ENCODE measurements at places on chromosomes 16 and 17.
A peak's percentile ranks its signal among the peaks of the same experiment; 100 is the strongest.

DNA sequence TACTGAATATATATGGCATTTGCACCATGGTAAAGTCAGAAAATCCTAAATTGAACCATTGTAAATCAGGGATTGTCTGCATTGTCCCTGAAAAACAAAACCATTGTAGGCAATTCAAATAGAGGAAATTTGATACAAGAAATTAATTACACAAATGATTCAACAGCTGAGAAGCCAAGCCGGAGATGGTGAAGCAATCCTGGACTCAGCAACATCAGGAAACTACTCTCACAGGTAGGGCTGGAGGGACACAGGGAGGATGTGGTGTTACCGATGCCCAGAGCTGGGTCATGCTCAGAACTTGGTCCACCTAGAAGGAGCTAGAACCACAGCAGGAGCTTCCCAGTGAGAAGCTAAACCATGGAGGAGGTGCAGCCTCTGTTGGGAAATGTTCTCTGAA, 18.5 kb upstream of the SCNN1B start:
- DNase-seq: no peak

DNA sequence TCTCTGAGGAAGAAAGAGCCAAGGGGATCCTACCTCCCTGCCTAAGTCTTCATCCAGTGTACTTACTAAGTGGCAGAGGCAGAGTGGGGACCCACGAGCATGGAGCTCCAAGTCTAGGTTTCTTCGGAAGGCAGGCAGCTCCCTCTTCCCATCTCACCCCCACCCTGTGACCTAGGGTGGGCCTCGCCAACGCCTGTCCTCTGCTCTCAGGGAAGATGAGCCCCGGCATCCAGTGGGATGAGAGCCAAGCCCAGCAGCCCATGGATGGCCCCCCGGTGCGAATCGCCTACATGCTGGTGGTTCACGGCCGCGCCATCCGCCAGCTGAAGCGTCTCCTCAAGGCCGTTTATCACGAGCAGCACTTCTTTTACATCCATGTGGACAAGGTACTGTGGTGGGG, 8.3 kb downstream of the XYLT2 start:
- DNase-seq: no peak

- no peak for DNase-seq
Measured at GRCh38 chr17:80419255-80419654, 4.3 kb downstream of the ENDOV start.

DNA sequence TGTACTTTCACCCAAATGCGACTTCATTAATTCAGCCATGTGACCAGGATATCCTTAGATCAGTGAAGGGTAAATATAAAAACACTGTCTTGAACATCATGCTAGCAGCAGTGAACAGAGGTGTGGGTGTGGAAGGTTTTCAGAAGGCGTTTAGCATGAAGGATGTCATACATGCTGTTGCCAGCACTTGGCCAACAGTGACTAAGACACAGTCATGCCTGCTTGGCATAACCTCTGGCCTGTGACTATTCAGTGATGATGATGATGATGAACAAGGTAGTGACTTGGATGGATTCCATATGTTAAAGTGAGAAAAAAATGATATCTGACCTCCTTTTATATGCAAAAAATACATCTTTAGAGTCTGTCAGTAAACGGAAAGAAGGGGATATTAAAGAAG, 97.9 kb downstream of the MAP2K4 start:
- no peak for DNase-seq

GRCh38 chr17:72665852-72666851, 426.3 kb downstream of the SLC39A11 start:
- DNase-seq: no peak

GRCh38 chr17:56395787-56396186, 197.7 kb upstream of the NOG start:
- DNase-seq: no peak

GRCh38 chr17:74736513-74737298, at the start of gene RAB37:
TSS of gene RAB37 (plus strand) at chr17:74737256. CDS start at chr17:74737273, 17 bp downstream.
- no peak for DNase-seq

DNA sequence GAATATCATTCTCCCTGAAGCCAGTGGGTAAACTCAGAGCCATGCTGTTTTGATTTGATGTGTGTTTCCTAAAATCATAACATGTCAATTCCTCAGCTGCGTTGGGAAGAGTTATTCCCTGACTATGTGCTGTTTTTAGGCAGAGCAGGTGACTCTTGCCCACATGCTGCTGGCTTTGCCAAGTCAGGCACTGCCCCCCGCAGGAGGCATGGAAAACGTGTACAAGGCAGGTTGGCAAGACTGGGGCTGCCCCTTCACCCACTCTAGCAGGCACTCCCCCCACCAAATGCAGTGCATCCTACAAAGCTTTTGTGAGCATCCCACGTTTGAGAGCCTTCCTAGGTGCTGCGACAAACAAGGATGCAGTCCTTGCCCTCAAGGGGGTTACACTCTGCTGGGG, 38.3 kb upstream of the NAT9 start:
- no peak for DNase-seq

GRCh38 chr16:73089420-73089819, 41.5 kb upstream of the ZFHX3 start:
- DNase-seq: no peak

DNA sequence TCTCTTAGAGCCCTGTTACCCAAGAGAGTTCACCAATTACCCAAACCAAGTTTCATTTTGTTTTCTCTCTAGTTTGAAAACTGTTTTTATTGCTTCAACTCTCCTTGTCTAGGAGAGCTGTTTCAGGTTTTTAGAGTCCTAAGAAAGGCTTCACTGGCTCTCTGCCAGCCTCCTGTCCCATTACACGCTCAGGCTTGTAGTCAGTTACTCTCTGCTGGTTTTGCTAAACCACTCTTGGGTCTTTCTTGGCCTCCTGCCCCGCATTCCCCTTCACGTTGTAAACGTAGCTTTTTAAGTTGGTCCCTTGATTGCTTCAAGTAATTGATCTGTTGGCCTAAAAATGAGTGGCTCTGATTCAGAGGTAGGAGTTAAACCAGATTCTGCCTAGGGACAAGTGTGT, 529.1 kb downstream of the MAF start:
- no peak for DNase-seq

GRCh38 chr17:77143306-77143705, 2.5 kb downstream of the SEC14L1 start:
- no peak for DNase-seq

- DNase-seq: no peak
Measured at GRCh38 chr17:79919164-79919585, 79.9 kb upstream of the CBX4 start.

- DNase-seq: no peak
Measured at GRCh38 chr17:11461993-11462548, 136.2 kb upstream of the DNAH9 start.

GRCh38 chr17:79645777-79646088, 34.9 kb upstream of the RBFOX3 start:
- DNase-seq: no peak

- peak; percentile 76 for DNase-seq
Measured at GRCh38 chr17:42107597-42108576, 4.6 kb downstream of the DHX58 start.

DNA sequence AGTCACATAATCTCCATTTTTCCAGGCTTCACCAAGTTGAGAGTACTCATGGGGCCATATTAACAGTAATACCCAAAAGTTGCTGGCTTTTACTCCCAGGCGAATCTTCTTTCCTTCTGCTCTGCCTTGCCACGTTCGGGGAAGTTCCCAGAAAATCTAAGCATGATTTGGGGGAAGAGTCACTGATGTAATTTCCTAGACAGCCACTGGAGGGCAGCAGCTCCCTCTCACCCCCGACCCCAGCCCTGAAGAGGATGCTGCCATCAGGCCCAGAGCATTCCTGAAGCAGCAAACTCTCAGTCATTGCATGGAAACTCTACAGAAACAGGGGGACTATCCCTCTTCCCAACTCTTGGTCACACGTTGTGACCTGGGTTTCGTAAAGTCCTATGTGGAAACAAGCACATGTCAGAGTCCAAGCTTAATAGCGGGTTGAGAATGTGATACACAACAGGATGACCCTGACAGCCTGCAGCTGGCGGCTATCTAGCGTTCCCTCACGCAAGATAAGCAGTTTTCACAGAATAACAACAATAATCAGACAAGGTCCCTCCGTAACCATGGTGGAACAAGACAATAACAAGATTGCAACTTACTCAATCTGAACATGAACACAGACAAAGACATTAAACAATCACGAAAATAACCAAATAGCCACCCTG, 43.8 kb upstream of the DHX40 start:
- peak; percentile 13 for DNase-seq

DNA sequence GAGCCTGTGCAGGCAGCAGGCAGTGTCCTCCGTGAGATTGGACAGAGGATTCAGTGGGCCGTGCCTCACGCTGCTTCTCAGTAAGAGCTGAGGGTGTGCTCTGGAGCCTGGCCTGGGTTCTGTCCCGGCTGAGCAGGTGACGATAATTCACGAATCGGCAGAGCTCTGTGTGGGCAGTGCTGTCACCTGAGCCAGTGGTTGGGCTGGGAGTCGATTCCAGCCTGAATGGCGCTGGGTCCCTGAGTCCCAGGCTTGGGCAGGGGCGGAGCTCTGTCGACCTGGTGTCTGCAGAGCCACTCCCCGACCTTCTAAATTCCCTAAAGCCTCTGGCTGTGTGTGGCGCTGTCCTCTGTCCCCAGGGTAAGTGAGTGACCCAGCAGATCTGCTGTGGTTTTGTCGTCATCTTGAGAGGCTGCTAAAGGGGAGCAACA, 8.4 kb downstream of the ACSF3 start:
- DNase-seq: no peak

GRCh38 chr17:20213449-20213848, 204.3 kb downstream of the SPECC1 start:
- no peak for DNase-seq

DNA sequence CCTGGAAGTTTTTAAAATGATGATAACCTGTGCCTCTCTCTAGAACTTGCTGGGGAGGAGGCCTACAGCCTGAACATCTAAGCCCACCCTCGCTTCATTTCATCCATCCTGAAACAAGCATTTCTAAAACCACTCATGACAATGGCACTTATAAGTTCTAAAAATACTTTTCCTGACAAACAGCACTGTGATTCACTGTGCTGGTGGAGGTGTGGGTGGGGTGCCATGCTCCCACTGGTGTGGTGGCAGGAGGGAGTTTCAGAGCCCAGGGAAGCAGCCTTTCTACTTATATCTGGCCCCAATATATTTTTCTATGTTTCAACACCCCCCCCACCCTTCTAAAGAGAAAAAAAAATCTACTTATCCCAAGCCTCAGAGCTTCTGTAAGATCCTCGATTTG, 52.6 kb downstream of the RAB11FIP4 start:
- DNase-seq: no peak

GRCh38 chr16:17529982-17530760, 59.4 kb upstream of the XYLT1 start:
- no peak for DNase-seq

DNA sequence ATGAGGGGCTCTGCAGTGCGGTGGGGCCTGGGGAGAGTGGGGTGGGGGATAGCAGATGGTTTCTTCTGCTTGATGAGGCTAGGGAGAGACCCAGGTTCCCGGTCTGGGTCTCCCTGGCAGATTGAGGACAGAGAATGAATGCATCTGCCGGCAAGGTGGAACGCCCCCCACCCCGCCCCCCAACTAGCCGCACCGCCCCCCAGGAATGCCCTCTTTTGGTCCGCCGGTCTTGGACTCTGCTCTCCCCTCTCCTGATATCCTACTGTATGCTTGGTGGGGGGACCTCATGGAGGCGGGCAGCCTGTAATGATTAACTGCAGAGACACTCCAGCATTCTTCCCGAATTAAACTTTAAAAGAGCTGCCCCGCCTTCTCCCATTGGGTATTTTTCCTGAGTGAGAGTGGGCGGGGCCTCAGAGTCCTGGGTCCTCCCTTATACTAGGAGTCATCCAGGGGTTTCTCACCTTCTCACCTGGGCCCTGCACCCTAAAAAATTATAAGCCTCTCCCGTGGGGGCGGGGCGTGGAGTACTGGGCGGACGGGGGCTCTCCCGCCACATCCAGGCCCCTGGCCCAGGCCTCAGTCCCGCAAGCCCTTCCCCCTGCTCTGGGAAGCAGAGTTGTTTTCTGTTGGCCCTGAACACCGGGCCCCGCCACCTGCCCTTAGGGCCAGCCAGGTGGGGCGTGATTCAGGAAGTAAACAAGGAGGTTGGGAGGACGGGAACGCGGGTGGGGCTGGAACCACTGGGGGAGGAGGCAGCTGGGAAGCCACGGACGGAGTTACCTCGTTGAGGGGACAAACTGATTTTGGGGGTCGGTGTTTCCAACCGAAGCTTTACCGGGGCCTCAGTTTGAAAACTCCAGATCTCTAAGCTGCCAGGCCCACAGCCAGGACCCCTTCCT, 1.5 kb downstream of the GRB7 start:
- DNase-seq: no peak

- DNase-seq: no peak
Measured at GRCh38 chr17:58264407-58265103, 16.2 kb downstream of the MPO start.

- DNase-seq: no peak
Measured at GRCh38 chr16:733382-734207, 6.7 kb downstream of the HAGHL start.

- DNase-seq: peak; percentile 12
Measured at GRCh38 chr16:8962393-8963009, 1.2 kb downstream of the USP7 start.

DNA sequence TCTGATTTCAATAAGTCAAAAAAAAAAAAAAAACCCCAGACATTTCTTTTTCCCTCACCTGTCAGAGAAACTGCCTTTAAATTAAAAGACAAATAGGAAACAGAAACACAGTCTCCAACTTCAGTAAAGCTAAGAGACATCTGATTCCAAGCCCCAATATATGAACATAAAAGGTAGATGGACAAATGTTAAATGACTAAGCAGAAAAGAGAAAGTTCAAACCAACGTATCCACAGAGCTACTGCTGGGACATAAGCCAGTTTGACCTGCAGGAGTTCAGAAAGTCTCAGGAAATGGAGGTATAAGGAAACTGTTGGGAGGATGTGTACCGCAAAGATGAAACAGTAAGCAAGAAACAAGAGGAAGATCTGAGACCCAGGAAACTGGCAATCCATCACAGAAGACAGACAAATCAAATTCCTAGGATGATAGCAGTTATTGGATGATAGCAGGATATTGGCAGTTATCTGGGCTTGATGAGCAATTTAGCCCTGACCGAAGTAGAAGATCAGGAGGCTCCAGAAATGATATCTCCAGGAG, 135.0 kb downstream of the BRIP1 start:
- no peak for DNase-seq

- no peak for DNase-seq
Measured at GRCh38 chr16:28609631-28610594, at the start of gene SULT1A1. TSS of gene SULT1A1 (minus strand) at chr16:28610044. CDS start at chr16:28608855, 1,189 bp downstream.

All from activated CD4-positive, CD25-positive, alpha-beta regulatory T cell treated with anti-CD3 and anti-CD28 coated beads, Interleukin-2, amount 50 U/mL, for 16 hours (primary cell).